ENCODE measurements at places on chromosomes 1 and 21.

DNA sequence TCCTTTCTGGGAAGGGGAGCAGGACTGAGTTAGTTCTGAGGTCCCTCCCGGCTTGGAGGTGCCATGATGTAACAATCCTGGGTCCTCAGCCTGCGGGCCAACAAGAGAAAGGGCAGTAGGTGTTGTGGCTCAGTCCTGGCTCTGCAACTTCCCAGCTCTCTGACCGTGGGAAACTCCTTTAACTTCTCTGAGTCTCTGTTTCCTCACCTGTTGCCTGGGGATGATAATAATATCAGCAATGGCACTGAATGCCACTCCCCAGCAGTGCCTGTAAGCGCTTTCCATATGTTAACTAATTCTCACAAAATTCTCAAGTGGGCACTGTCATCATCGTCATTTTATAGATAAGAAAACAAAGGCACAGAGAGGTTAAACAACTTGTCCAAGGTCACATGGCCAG is 2.3 kb downstream of the PADI3 start:
- no peak for DNase-seq

- DNase-seq = no peak
These were observed 5.5 kb downstream of the CD1D start for GRCh38 chr1:158186180-158186579.

GRCh38 chr1:18875107-18875795 is 15.8 kb upstream of the TAS1R2 start:
- DNase-seq = peak; percentile 94

GRCh38 chr1:182671750-182672486 is 12.5 kb downstream of the RGS8 start:
- DNase-seq = no peak

- no peak for DNase-seq
These were observed 7.3 kb upstream of the FAM78B start for GRCh38 chr1:166174108-166174507.

GRCh38 chr1:81802707-81803430 is 2.1 kb downstream of the ADGRL2 start:
- peak; percentile 87 for DNase-seq
